Suprapubic skin (tissue), 4 donors: ENCODE measurements at places on chromosomes 4 and X.

GRCh38 chr4:55636656-55636999 lies 530 bp upstream of the NMU start:
- DNase-seq: no peak

- DNase-seq: no peak
Measured at GRCh38 chr4:140242357-140243277, 88.6 kb upstream of the MAML3 start.

GRCh38 chrX:150365990-150366911 lies 3.1 kb downstream of the MAMLD1 start:
- peak; percentile 80 for DNase-seq

DNA sequence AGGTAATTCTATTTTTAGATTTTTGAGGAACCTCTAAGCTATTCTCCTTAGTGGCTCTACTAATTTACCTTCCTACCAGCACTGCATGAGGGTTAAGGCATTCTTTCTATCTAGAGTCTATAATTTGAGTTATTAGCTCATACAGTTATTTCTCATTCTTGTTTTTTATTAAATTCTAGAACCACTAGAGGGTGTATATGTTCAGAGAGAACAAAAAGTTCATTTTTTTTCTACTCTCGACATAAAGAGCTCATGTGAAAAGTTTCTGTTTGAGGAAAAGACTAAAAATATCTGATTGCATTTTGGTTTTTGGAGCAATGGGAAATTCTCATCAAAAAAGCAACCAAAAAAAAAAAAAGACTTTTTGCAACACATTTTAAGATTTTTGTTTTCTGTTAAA lies 57.0 kb upstream of the LRAT start:
- DNase-seq: no peak

DNA sequence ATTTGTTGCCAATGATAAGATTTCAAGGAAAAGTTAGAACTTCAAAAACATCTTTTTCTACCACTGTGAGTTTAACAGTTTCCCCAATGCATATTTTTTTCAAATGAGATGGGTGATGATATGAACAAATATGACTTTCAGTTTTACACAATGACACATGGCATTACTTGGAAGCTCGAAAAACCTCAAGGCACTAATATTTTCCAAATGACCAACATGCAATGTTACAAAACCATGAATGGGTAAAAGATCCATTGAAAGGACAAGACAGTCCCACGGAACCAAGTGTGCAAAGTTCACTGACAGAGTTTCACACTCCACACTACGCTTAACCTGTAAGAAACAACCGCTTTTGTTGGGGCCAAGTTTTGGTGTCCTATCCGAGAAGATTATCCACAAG lies 84.5 kb downstream of the CD99L2 start:
- DNase-seq: no peak

GRCh38 chr4:188254211-188254610 lies 115.0 kb downstream of the TRIML1 start:
- no peak for DNase-seq

GRCh38 chr4:107509615-107510014 lies 210.4 kb downstream of the PAPSS1 start:
- no peak for DNase-seq

DNA sequence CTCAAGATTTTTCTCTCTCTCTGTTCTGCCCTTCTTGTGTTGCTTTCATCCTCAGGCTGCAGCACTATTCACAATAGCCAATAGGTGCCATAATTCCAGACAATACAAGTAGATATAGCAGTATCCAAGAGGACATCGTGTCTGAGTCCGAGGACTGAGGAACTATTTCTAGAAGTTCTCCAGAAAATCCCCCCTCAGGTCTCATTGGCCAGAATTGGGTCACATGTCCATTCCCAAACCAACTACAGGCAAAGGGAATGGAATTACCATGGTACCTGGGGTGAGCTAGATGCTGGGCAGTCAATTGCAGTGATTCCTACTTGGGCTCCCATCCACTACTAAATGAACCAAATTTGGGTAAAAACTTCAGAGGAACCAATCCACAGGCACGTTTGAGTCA lies 301.9 kb upstream of the RASGEF1B start:
- DNase-seq: no peak

- DNase-seq: no peak
Measured at GRCh38 chr4:183437452-183437851, 7.0 kb upstream of the CDKN2AIP start.

GRCh38 chr4:167873496-167873895 lies 218.8 kb upstream of the ANXA10 start:
- no peak for DNase-seq

- no peak for DNase-seq
Measured at GRCh38 chrX:112844250-112844649, 3.6 kb upstream of the AMOT start.

DNA sequence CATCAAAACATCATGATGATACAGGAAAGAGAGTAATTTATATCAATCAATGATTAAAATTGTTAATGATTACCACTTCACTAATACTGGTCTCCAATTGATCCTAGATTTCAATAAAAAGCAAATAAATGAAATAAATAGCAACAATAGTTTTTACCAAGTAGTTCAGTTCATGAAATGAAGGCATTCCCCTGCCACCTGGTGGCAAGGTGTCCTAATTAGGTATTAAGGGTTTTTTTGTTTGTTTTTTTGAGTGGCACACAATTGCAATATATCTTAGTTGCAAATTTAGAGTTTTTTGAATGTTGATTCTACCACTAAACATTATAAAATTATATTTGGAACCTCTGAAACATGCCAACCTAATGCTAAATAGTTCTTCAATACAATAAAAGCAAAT lies 157.4 kb upstream of the PDE5A start:
- no peak for DNase-seq

DNA sequence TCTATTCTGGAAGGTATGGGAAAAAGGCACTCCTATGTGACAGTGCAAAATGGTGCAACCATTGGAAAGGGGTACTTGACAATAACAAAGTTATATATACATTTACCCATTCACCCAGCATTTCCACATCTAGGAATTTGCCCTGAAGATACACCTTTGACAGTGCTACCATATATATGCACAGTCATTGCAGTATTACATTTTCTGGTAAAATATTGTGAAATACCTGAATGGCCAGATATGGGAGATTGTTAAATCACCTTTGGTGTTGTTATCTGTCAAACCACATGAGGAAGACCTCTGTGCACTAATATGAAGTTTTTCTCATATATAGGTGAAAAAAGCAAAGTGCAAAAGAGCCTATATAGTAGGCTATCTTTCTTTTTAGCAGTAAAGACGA lies 53.5 kb downstream of the SMAD1 start:
- DNase-seq: no peak

DNA sequence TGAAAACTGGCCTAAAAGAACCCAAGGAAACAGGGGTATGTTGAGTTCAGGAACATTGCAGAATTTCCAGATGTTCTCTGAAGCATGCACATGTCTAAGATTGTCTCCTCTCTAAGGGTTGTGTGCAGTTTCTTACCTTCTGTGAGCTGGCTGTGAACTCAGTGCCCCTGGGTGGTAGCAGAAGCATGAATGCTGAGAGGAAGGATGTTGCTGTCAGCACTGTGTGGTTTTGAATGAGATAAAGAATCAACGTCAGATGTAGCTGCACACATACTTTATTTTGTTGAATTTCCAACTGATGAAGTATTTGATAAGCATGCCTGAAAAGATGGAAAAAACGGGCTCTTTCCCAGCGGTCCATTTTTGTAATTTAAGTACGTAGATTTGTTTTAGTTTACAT lies 23.8 kb upstream of the CD38 start:
- DNase-seq: no peak

DNA sequence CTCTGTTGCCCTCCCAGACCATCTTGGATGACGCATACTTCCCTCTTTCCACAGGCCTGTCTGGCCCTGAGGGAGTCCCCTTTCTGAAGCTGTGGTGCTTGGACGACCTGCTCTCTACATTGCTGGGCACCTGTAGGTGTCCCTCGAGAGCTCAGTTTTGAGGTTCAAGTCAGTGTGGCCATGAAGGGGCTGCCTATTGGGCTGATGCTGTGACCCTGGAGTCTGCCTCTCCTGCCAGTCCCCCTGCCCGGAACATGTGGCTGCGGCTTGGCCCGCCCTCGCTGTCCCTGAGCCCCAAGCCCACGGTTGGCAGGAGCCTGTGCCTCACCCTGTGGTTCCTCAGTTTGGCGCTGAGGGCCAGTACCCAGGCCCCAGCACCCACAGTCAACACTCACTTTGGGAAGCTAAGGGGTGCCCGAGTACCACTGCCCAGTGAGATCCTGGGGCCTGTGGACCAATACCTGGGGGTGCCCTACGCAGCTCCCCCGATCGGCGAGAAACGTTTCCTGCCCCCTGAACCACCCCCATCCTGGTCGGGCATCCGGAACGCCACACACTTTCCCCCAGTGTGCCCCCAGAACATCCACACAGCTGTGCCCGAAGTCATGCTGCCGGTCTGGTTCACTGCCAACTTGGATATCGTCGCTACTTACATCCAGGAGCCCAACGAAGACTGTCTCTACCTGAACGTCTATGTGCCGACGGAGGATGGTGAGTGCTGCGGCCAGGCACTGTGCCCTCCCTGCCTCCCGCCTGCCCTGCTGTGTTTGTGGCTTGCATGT lies 3.0 kb downstream of the NLGN3 start:
- no peak for DNase-seq

DNA sequence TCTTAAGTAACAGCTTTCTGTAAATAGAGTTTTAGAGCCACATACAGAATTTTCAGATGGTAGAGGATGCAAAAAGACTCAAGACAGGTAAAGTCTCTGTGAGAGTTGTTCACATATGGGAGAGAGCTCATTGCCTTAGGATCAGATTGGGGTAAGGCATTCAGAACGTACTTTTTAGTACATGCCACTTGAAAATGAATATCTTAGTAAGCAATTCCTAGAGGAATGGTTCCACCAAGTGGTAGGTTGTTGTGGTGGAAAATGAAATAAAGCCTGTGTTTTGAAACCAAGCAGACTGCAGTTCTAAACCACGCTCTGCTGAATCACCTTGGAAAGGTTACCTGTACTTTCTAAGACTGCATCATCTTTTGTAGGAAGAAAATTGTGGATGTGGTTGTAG lies 547.0 kb upstream of the LCORL start:
- no peak for DNase-seq

GRCh38 chrX:32137525-32137924 lies 1065.7 kb upstream of the FTHL17 start:
- no peak for DNase-seq

- DNase-seq: no peak
Measured at GRCh38 chr4:90118527-90119195, 8.5 kb upstream of the CCSER1 start.

DNA sequence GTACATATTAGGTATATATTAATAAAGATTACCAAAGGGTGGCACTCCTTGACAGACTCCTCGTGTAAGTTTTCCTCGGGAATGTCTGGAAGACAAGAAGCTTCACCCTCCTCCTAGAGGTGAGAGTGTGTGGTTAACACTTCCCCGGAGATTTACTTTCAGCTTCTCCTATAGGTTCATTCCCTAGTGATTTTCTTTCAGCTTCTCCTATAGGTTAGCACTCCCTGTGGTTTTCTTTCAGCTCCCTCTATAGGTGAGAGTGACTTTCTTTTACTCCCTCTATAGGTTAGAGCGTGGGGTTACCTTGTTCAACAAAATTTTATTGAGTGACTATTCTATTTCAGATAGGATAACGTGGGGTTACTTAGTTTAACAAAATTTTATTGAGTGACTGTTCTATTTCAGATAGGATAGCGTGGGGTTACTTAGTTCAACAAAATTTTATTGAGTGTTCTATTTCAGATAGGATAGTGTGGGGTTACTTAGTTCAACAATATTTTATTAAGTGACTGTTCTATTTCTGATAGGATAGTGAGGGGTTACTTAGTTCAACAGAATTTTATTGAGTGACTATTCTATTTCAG lies 106.0 kb upstream of the PLAC1 start:
- DNase-seq: no peak

- no peak for DNase-seq
Measured at GRCh38 chrX:87517571-87518141, at the start of gene KLHL4. Gene KLHL4, plus strand, starts transcription at chrX:87517802. Its CDS starts 92 bp downstream, at chrX:87517894.

- no peak for DNase-seq
Measured at GRCh38 chr4:160184884-160185283, 1082.0 kb downstream of the RAPGEF2 start.

DNA sequence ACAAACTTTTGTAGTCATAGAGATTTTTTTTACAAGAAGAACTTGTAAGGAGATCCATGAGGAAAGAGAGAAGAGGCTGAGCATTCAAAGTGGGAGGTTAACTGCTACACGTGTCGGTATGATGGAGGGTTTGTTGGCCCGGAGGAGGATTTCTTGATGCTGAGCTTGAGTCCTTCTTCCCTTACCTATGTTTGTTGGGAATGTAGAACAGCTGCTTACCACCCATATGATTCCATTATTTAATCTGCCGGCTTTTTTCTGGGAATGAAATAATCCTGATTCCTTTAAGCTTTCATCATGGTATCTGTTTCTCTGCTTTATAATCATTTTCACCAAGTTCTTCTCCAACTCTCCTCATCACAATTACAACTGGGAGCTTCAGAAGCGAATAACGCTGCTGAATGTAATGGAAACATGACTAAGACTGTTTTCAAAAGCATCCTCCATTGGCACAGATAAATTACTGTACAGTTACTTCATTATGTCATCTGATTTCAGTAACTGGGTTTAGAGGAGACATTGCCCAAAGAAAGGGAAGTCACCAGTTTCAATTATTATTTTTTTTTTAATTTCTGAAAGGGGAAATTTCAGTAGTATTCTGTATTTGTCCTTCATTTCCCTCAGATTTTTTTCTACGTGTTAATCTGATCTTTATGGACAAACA lies 420.6 kb downstream of the SPRY1 start:
- no peak for DNase-seq

DNA sequence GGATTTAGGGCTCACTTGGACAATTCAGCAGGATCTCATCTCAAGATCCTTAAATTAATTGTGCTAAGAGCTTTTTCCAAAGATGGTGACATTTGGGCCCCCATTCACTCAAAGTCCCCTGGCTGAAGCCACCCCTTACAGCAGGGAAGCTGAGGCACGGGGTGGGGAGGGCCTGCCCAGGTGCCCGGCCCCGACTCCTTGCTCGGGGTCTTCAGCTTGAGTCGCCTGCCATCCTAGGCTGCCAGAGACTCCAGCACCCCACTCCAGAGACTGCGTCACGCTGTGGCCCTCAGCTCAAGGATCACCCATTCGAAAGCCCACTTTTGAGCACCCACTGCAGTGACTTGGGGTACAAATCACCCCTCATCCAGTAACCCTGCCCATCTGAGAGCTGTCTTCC lies 39.2 kb upstream of the GPR78 start:
- peak; percentile 30 for DNase-seq

DNA sequence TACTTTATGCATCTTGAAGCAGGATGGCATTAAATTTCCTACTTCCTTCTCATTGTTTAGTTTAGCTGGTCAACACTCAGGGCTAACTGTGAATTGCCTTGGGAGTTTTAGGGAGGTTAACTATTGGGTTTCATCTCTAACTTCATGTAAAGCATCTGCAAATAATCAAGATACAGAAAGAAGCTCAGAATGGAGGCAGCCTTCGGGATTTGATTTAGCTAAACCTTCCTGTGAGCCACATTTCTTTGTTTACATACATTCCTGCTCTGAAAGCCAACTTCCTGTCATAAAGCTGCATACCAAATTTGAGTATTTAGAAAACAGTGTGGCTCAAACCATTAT lies 131.7 kb upstream of the PCDH18 start:
- DNase-seq: no peak
